ENCODE measurements at places on chromosomes 13 and 19.

- peak; percentile 96 for DNase-seq
These were observed 32.6 kb downstream of the RUBCNL start for GRCh38 chr13:46354156-46355087.

DNA sequence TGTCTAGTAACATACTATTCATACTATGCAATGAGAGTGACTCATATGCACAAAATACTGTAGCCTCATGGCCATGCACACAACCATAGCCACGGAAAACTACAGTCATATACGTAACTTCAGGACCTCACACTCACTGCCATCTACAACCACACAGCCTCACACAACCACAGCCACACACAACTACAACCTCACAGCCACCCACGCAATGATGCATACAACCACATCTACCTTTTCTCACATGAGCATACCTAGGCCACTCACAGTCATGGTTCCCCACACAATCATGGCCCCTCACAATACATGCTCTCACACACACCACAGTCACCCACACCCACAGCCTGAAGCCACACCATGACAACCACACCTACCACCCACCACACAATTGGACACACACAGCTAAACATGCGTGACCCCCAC, 8.7 kb upstream of the TNFSF14 start:
- peak; percentile 77 for DNase-seq

DNA sequence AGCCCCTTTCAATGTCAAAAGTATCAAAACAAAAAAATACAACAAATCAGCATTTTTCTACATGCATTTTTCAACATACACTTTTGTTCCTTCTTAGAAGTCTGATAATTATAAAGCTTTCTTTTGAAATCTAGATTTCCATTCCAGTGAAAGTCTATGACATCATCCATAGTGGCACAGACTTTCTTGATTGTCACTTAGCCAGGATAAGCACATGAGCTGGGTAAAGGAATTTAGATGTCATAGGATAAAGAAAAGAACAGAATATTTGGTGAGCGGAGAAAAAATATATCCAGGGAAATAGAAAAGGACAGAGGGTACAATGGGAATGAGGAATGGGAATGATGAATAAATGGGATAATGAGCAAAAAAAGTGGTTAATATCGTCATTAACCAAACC, 15.1 kb upstream of the TRPC4 start:
- no peak for DNase-seq

DNA sequence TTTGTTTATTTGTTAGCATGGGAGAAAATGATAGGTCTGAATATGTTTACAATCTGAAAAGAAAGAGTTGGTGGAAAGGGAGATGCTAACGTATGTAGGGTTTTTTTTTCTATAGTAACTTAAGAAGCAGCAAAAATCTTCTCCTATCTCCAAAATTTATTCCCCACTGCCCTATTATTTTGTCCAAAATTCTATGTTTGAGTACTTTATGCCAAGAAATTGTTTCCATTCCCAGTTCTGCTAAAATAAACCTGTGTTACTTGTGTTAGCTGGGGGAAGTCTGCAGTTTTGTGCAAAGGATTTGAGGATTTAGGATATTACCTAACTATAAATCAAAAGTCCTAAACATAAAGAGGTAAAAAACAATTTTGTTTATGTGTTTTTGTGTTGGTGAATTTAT, 2770.4 kb upstream of the PCDH20 start:
- DNase-seq = no peak

DNA sequence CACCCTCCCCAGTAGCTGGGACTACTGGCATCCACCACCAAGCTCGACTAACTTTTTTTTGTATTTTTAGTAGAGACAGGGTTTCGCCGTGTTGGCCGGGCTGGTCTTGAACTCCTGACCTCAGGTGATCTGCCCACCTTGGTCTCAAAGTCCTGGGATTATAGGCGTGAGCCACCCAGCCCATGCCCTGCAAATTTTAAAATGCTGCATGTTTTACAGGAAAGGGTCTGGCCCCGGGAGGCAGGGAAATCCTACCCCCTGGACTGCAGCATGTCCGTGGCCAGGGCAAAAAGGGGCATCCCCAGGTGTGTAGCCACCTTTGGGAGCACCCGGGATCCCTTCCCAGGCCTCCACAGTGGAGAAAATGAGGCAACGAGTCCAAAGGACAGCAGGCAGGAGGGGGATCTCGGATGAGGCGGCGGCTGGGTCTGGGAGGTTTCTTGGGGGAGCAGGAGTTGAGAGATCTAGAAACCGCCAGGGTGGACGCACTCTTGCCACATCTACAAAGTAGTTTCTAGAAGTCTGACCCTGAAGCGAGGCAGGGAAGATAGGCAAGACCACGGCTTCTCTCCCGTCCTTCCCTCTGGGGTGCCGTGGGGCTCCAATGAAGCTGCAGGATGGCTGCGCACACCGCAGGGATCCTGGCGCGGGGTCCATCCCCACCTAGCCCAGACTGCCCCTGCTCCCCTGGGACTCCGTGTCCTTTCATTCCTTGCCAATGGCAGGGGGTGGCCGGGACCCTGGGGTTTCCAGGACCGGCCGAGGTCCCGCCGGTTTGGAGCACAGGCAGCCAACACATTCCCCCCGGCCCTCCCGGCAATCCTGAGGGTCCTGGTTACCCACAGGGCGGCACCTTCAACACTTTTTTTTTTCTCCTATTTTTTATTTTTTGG, 21.3 kb upstream of the ZBTB7A start:
- no peak for DNase-seq

- DNase-seq = no peak
These were observed 24.4 kb upstream of the SIAH3 start for GRCh38 chr13:45875951-45876350.

- no peak for DNase-seq
These were observed 2.5 kb upstream of the GPX4 start for GRCh38 chr19:1101337-1101698.

DNA sequence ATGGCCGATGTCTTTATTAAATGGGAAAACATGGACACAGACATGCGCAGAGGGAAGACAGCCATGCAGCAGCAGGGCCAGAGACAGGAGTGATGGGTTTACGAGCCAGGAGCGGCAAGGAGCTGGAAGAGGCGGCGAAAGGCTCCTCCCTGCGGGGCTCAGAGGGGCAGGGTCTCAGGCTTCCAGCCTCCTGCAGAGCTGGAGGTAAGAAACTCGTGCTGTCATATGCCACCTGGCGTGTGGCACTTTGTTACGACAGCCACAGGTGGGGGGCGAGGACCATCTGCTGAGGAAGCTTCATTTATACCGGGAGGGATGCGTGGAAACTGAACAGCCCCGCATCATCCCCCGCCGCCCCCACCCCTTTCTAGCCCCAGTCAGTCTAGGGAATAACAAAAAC, 52.0 kb upstream of the SPACA7 start:
- no peak for DNase-seq

DNA sequence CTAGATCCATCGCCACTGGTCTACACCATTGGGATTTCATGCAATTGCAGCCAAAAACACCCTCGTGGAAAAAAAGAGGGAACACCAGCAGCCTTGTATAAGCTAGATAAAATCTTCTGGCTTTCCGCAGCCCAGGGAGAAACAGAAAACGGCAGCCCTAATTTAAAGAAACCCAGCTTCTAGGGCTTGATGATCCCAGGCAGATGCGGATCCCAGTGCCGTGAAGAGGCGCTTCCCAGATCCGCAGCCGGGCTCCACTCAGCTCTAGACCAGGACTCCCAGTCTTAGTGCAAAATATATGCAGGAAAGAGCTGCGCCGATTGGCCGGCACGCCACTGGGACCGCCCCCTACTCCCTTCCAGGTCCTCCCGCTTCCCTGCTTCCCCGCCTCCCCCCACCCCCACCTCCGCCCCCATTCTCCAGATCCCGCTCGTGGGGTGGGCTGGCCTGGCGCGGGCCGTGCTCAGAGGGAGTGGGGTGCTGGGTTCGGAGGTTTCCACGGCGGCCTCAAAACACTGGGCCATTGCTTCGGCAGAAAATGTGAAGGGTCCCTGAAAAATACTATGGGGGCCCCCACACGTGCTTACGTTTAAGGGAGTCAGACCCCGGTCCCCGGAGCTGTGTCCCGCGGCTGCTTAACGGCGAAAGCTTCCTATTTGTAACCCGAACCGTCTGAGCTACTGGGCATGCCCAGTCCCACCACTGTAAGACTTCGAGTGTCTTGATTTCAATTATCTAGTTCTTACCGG, 63.1 kb downstream of the SERP2 start:
- peak; percentile 97 for DNase-seq

DNA sequence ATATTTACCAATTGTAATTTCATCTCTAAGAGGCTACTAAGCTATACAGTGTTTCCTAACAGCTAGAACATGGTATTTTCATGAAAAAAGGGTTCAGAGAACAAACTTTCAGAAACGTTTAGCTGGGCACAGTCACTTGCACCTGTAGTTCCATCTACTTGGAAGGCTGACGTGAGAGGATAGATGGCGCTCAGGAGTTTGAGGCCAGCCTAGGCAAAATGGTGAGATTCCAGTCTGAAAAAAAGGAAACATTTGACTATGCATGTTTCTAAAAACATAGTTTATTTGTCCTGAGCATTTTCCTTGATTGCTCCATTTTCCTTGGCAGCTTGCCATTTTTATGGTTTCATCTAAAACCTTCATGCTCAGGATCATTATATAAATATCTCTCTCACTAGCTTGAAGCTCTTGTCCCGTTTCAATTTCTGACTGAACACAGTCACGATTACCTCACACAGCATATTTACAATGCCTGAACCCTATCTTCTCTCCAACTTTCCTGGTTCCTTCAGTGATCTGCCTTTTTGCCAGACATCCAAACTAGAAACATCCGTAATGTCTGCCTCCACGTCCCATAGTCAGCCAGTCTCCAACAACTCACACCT, 200.8 kb downstream of the RGCC start:
- peak; percentile 6 for DNase-seq

- DNase-seq = no peak
These were observed 16.7 kb upstream of the SERPINE3 start for GRCh38 chr13:51322826-51323225.

DNA sequence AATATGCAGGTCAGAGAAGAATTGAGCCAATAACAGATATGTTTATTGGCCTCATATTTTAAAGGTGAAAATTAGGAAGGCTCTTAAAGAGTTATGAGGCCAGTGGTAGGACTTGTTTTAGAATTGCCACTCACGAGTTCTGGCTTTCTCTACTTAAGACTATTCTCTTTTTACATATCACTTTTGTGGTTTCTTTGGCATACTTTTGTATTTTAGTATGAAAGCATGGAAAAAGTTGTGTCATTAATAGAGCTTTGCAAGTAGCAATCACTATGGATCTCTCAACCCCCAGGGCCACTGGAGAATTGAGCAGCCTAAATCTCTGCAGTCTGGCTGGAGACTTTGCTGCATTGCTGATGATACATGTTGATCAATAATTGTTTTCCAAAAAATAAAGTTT, 64.6 kb upstream of the SOX21 start:
- no peak for DNase-seq

- no peak for DNase-seq
These were observed 12.9 kb downstream of the TBC1D4 start for GRCh38 chr13:75469047-75469446.

GRCh38 chr13:102645701-102646100, 48.9 kb downstream of the TPP2 start:
- DNase-seq = no peak

- peak; percentile 45 for DNase-seq
These were observed 2.2 kb downstream of the FLT3LG start for GRCh38 chr19:49475995-49476880.

DNA sequence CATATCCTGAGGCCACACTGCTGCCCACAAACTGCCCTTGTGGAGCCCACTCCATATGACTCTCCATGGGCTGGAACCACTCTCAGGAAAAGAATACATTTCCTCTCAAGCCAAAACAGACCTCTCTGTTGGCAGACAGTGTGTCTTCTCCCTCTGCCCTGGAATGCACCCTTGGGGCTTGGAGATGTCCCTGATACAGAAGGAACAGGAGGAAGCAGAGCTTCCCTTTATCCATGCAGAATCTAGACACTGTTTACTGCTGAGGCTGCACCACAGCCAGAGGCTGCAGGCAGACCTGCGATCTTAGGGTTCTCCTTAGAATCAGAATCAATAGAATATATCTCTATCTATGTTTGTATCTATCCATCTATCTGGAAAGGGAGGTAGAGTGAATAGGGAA, 26.8 kb upstream of the CYP4F8 start:
- DNase-seq = no peak

- peak; percentile 35 for DNase-seq
These were observed 81.6 kb upstream of the CSNK1A1L start for GRCh38 chr13:37187105-37187504.

- no peak for DNase-seq
These were observed 95.1 kb downstream of the ATP11A start for GRCh38 chr13:112784811-112785482.

DNA sequence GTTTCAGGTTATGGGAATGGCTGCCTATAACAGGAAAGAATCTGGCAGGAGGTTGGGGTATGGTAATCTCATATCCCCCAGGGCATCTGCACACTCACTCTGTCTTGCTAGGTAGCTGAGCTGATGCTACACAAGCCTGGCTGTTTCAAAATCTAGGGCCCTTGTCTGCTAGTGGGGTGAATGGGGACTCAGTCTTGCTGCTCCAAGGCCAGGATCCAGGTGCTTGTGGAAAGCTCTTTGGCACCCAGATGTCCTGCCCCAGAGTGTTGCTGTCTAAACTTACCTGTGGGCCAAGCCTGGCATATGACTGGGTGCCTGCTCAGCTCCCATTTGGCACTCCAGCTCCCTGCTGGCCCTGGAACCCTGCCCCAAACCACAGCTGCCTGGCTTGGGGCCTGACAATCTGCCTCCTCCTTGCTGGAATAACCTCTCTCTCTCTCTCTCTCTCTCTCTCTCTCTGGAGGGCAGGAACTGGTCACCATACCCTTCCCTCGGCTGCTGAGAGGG, 158.1 kb upstream of the TSC22D1 start:
- DNase-seq = peak; percentile 39

DNA sequence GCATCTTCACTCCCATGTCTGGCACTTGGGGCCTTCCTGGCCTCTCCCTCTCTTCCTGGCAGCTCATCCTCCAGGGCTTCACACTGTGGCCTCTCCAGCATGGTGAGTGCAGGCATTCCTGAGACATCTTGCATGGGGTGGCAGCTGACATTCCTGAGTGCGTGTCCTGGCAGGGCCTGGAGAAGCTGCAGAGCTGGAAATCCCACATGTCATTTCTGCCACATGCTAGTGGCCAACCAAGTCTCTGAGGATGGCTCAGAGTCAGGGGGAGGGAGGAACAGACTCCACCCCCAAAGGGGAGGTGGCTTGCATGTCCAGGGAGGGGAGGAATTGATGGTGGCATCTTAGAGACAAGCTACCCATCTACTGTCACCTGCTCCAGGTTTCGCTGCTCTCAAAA, 41.6 kb upstream of the AMER2 start:
- DNase-seq = peak; percentile 12

DNA sequence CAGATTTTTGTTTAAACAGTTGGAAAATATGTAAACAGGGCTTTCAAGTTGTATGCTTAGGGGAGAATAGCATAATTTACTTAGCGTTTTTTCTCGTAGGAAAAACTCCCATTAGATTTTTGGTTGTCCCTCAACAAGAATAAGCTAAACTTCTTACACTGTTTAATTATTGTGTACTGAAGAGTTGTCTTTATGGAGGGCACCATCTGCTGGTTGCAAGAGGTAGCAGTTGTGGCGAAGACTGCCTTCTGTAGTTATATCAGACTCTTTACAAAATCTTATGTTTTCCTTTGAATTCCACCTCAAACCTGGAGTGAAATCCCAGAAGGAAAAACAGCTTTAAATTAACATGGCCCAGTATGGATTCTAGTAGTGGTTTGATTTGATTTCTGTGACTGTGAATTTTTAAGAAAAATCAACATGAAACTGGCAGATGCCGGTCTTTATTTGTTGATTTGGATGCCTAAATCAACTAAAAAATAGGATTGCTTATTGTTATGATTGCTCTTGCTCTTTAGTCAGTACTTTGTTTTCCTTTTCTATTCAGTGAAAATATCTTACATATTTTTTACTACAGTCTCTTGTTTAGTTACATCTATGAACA, 53.4 kb downstream of the PDS5B start:
- peak; percentile 72 for DNase-seq
